ENCODE measurements at places on chromosomes 11 and 22.

GRCh38 chr11:85414175-85414574 is 213.0 kb downstream of the DLG2 start:
- DNase-seq = no peak

- DNase-seq = no peak
These were observed 24.8 kb upstream of the NRIP3 start for GRCh38 chr11:9028581-9028980.

DNA sequence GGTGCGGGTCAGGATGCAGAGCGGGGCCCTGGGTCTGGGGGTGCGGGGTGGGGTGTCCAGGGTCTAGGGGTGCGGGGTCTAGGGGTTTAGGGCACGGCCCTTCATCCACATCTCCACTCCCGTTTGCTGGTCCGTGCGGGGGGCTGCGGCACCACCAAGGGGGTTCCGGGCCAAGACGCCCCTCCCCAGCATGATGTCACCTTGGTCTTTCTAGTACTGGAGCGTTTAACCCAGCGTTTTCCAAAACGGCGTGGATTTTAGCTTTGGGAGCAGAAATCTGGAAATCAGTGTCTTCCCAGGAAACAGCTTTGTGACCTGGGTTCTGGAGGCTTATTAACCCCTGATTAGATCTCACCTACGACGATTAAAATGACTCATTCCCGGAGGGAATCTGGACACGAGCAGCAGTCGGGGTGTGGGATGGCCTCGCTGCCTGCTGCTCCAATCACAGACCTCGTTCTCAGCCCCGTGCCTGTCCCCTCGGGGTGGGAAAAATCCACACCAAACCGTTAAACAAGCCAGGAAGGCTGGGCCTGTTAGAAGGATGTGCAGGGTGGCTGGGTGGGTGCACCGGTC is 759 bp downstream of the AP2A2 start:
- no peak for DNase-seq

DNA sequence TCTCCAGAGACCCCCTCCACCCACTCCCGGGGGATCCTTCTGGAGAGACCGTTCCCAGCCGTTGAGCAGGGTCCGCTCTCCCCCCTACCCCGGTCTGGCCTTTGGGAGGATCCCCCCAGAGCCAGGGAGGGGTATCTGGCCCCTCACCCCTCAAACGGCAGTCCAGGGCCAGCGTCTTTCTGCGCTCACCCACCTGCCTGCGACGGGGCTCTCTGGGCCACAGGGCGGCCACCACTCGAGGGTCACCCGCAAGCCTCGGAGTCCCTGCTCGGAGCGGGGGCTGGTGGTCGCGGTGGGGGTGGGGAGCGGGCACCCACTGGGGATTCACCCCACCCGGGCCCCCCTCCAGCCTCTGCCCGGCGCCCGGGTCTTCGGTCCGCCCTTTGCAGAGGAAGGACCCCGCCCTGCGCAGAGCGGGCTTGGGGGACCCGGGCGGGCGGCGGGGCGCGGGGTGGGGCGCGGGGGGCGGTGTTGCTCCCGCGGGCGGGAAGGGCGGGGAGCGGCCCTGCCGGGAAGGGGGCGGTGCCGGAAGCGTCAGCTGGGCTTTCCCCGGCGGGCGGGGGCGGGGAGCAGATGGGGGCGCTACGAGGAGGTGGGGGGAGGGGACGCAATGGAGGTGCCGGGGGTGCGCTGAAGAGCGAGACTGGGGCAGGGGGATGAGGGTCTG is 16.6 kb downstream of the CRELD2 start:
- DNase-seq = no peak

DNA sequence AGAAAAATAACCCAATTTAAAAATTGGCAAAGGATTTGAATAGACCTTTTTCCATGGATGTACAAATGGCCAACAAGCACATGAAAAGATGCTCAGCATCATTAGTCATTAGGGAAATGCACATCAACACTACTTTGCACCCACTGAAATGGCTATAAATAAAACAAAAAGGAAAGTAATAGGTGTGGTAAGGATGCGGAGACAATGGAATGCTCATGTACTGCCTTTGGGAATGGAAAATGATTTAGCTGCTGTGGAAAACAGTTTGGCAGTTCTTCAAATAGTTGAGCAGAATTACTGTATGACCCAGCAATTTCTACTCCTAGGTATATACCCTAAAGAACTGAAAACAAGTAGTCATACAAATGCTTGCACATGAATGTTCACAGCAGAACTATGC is 37.4 kb downstream of the LARGE2 start:
- DNase-seq = no peak

DNA sequence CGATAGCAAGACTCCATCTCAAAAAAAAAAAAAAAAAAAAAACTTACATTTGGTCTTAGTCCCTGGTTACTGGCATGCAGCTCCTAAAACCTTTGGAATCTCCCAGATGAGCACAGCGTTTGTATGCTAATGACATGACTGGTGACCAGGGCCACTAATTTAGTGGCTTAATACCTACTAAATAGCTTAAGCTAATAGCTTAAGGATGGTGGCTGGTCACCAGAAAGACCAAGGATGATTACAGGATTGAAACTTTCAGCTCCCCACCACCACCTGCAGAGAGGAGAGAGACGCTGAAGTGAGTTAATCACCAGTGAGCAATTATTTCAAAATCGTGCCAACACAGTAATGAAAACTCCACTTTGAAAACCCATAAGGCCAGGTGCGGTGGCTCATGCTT is 37.1 kb downstream of the DENND5A start:
- no peak for DNase-seq

DNA sequence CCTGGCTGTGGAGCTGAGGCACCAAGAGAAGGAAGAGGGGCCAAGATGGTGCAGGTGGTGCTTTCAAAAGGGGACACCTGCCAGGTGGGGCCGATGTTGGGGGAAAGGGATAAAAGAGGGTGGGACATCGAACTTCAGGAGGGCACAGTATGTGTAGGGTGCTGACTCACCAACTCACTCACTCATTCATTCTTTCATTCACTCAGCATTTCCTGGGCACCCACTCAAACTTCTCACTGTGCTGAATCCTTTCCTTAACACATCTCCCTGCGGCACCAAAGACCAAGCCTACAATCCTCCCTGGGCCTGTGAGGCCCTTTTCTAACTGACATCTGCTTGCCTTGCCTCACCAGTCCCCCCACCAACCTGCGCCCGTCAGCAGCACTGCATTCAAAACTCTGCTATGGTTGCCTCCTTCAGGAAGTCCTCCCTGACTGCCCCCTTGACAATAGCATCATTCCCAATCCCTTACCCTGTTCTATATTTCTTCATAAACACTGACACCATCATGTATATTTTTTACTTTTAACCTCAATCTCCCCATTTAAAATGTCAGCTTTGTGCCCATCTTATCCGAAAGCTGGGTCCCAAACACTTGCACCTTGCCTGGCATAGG is 246.6 kb downstream of the MN1 start:
- no peak for DNase-seq

DNA sequence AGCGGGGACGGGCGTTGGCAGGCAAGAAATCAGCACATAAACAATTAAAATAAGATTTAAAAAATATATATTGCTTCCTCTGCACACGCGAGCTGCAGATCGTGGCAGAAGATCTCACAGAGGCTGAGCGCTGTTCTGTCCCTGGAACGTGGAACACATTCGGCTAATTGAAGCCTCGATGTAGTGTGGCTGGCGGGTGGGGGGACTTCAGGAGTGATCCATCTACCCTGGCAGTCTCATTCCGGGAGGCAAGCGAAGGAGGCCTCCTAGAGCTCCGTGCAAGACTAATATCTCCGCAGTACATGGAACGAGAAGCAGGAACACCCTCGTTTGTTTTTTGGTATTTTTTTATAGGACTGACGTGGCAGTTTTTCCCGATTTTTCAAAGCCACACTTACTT is 402.4 kb downstream of the MN1 start:
- no peak for DNase-seq

GRCh38 chr22:25883482-25884033 is 141.6 kb downstream of the MYO18B start:
- DNase-seq = no peak

DNA sequence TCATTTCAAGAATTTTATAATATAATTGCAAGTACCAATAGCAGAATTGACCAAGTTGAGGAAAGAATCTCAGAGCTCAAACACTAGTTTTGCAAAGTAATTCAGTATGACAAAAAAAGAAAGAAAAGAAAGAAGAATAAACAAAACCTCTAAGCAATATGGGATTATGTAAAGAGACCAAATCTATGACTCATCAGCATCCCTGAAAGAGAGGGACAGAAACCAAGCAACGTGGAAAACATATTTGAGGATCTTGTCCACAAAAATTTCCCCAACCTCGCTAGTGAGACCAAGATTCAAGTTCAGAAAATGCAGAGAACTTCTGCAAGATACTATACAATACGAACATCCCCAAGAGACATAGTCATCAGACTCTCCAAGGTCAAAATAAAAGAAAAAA is 203.7 kb upstream of the DDI1 start:
- no peak for DNase-seq

GRCh38 chr22:43312608-43313007 is 30.6 kb downstream of the SCUBE1 start:
- DNase-seq = no peak

DNA sequence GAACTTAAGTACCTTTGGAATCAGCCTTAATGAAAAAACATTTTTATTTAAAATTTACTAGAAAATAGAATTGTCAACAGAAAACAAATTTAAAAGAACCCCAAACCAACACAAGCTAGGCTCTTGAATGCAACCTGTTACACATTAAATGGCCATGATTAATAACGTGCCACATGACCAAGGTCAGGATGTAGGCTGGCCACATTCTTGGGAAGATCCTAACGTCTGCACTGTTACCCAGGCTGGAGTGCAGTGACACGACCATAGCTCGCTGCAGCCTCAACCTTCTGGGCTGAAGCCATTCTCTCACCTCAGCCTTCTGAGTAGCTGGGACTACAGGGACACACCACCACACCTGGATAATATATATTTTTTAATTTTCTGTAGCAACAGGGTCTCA is 126.4 kb upstream of the APOA1 start:
- no peak for DNase-seq

- DNase-seq = no peak
These were observed 37.0 kb upstream of the MUC5AC start for GRCh38 chr11:1120532-1121330.

DNA sequence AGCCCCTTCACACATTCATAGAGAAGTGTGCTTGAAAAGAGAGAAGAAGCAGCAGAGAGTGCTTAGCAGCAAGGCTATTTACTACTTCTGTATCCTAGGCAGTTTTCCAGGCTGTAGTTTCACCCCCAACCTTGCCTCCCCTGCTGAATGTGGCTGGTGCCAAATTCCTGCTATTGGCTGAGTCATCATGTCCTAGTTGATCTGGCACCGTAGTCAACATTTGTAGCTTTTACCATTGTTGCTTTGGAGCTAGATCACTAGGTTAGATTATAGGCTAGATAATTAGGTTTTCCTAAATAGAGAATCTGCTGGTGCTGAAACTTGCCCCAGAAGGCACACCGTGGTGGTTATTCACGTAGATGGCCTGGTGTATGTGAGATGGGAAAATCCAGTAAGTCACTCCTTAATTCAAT is 32.7 kb downstream of the ARHGAP42 start:
- no peak for DNase-seq

DNA sequence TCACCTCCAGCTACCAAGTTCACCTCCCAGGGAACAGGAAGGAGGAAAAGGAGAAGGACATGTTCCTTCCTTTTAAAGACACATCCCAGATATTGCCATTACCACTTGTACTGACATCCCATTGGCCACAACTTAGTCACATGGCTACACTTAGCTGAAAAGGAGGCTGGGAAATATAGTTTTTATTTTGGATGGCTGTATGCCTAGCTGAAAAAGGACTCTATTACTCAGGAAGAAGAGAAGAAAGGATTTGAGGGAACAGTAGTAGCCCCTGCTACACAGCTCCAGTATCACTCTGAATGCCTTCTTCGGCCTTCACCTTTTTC is 2.1 kb upstream of the APOA5 start:
- no peak for DNase-seq

DNA sequence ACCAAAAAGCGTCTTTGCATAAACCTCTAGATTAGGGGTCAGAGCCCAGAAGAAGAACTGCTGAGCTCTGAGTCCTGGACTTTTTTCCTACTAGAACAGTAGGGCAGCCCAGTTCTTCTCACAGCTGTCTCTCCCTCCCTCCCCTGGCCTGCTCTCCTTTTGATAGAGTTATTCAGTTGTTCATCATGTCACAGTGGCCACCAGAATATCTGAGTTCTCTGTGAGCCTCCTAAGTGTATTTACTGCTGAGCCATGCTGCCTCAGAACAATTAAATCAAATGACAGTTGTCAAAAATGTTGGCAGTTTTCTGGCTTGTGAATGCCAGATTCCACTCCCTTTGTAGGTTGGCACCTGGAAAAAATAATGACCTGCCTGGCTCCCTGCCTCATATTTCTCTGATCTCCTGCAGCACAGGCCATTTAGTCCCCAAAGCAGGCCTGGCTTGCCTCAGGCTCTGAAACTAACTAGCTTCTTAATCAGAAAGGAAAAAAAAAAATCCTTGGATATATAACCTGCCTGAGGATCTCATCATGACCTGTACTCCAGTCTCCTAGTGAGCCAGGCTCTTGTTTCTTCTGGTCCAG is 377.4 kb upstream of the LARGE1 start:
- no peak for DNase-seq

DNA sequence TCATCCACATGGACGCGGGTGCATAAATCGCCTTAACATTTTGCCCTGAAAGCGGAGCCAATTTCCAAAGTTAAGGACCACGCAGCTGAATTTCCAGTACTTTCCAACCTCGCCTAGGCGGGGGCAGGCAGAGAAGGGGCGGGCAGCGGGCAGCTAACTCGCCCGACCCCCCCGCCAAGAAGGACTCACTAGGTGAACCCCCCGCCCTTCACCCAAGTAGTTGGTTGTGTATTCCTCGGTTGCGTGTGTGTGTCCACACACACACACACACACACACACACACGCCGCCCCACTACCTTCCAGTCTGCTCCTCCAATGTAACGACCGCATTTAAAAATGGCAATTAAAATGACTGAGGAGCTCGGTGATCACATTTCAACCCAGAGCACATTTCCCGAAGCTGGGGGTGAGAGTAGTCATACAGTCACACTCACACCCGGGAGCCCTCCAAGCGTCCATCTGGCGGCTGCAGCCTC is 1.4 kb downstream of the TENM4 start:
- DNase-seq = no peak

All from NCI-H187 treated with DMSO at 0.1 percent for 48 hours (cell line).